ENCODE measurements at places on chromosomes 7 and 10.

- ATAC-seq, result no peak
These were observed 8.0 kb downstream of the IKZF1 start for GRCh38 chr7:50312250-50313162.

DNA sequence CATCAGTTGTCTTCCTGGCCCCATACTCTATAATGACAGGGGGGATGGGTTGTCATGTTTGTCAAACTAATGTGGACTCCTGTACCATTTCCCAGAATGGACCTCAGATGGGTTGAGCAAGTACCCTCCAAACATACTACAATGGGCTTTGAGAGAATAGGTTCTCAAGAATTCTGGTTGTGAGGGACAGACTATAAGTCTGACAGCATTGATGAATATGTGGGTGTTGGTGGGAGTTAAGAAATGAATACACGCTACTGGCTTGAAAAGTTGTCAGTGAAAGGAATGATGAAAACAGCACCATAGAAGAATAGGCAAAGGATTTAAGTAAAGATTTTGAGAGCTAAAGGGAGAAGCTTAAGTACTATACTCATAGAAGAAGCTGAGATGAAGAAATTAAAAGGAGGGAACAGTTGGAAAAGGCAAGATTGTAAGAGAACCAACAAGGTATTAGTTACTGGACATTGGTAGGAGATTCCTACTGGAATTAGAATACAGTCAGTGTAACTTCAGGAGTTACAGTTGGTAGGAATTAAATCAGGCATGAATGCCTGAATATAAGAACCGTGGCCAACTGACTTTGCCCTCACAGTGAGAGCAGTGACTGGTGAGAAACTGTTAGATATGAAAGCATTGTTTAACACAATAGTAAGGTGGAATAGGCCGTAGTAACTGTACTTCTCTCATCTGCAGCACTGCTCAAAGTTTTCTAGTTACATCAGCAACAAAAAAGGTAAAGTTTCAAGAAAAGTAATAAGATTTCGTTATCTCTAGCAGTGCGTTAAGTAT lies 86.3 kb downstream of the LCOR start:
- ATAC-seq, result no peak

DNA sequence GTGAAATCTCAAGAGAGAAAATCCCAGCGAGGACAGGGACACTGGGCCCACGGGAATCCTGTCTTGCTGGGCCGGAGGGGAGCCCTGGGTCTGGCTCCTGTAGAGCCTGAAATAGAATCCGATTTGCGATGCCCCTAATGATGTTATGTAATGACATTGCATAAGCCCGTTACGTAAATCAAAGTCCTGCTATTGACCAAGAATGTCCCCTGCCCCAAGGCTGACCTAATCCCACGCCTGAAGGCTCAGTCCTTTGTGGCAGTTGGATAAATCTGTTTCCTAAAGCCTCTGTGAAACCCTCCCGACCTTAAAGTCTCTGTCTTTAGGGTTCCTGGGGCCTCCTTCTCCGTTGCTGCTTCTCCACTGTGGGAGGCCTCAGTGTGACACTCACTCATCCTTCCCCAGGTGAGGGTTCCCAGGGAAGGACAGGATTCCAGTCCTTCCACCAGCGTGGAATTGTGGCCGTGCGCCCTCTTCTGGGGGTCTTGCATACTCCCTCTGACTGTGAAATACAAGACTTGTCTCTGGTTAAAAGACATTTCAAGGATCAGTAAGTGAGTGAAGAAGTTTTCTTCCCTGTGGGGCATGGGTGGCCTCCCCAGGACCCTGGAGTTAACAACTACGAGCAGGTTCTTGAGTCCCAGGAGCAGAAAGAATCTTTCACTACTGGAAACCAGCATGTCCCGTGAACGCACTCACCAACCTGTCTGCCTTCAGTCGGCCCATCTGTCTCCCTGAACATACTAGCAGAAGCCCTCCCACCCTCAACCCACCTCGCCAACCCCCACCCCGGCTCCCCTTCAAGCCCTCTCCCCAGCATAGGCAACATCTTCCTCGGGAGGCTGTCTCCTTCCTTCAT lies 19.8 kb downstream of the ZNF467 start:
- peak; percentile 92 for ATAC-seq

- ATAC-seq, result peak; percentile 72
These were observed 54.0 kb downstream of the ADAM12 start for GRCh38 chr10:126334272-126334671.

DNA sequence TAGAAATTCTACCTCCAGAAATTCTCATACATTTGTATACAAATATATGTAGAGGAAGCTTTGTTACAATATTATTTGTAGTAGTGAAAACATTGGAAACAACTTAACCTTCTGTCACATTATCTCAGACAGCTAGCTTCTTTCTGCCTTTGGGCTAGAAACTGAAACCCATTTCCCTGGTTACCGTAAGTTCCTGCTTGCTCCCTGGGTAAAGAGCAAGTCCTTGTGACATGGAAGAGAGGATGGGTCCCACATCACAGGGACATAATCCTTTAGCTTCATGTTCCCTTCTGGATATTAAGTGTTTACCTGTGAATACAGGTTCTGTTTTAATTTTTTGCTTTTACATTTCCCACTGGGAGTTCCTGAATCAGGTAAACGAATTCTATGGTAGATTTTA lies 41.8 kb downstream of the KLHDC10 start:
- no peak for ATAC-seq

GRCh38 chr10:119217401-119217800 lies 10.0 kb downstream of the GRK5 start:
- no peak for ATAC-seq

DNA sequence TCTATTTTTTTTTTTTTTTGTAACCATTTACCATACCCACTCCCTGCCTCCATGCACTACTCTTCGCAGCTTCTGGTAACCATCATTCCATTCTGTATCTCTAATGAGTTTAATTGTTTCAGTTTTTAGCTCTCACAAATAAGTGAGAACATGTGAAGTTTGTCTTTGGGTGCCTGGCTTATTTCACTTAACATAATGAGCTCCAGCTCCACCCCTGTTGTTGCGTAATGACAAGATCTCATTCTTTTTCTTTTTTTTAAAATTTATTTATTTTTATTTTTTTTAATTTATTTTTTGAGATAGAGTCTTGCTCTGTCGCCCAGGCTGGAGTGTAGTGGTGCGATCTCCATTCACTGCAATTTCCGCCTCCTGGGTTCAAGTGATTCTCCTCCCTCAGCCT lies 142.3 kb upstream of the PCLO start:
- ATAC-seq, result no peak

DNA sequence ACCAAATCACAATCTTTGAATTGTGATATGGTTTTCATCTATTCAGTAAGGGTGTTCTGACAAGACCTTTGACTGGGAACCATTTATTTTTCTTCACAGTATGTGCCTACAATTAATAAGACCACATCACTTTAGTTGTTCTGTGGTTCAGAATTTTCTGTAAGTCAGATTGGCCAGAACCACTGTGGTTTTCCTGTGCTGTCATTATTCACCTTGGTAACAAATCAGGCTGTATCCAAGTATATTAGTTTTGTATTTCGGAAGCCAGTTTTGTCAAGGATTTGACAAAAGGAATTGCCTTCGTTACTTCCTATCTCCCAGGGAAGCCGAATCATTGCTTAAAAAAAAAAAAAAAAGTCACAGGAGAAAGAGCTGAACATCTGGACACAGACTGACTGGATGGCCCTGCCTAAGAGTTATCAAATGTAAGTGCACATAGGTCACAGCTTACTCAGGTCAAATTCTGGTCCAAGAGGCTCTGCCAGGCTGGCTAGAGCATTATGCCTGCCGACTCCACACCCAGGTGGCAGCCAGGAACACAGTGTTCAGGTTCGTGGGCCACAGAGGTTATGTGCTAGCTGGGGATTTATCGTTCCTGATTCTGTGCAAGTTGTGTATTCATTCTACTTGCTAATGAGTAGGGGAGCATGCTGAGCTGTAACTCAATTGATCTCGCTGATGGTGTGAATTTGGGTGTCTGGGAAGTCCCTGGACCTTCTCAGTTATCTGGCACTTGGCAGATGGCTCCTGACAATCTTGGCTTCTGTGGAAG lies 175.3 kb downstream of the JAZF1 start:
- no peak for ATAC-seq

- ATAC-seq, result no peak
These were observed 3.2 kb upstream of the GSTO1 start for GRCh38 chr10:104251443-104251842.

GRCh38 chr7:74396993-74397392 lies 56.7 kb upstream of the GTF2IRD1 start:
- ATAC-seq, result no peak

- ATAC-seq, result no peak
These were observed 45.9 kb downstream of the C10orf71 start for GRCh38 chr10:49344840-49345239.

DNA sequence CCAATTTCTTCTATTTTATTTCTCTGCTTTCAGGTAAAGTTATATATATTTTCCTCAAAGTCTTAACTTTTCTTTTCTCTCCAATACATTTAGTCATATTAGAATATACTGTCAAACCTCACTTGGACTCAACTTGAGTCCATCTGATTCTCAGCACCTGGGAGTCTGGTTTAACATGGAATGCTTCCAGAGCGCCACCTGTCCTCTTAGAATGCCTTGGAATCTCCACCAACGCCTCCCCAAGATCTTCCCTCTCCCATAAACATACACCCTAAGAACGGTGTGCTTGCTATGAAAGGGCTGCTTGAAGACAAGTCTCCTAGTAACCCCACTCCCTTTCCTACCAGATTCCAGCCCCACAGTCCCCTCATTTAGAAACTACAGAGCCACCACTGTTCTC lies 229.1 kb upstream of the MKLN1 start:
- ATAC-seq, result no peak

DNA sequence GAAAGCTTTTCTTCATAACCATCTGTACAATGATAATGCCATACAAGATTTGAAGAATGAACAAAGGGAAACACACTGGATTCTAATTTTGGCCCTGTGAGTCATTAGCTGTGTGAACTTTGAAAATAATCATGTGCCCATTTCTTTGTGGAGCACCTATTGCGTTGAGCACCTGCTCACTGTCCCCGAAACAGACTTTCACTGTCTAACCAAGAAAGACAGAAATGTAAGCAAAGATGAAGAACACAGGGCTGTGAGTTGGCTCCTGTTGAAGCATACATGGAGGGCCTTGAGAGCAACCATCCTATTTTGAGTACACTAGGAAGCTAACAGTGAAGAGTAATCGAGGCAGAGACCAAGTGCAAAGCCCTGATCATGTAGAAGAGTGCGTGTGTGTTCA lies 118.4 kb upstream of the SLC25A13 start:
- no peak for ATAC-seq

- no peak for ATAC-seq
These were observed 159.6 kb downstream of the KMT2E start for GRCh38 chr7:105173586-105173985.

DNA sequence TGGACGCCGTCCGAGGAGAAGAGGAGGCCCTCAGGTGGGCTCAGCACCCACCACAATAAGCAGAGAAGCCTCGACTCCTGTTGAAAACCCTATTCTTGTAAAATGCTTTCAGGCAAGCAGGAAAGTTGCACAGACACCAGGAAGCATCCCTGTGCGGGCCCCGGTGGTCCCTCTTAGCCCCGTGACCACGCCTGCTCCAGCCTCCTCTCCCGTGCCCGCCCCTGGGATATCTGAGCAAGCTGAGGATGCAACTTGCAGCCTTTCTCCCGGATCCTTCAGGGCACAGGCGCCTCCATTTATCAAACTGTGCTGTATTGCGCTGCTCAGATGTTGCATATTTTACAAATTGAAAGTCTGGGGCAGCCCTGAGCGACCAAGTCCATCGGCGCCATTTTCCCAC lies 72.7 kb downstream of the CFAP46 start:
- no peak for ATAC-seq

DNA sequence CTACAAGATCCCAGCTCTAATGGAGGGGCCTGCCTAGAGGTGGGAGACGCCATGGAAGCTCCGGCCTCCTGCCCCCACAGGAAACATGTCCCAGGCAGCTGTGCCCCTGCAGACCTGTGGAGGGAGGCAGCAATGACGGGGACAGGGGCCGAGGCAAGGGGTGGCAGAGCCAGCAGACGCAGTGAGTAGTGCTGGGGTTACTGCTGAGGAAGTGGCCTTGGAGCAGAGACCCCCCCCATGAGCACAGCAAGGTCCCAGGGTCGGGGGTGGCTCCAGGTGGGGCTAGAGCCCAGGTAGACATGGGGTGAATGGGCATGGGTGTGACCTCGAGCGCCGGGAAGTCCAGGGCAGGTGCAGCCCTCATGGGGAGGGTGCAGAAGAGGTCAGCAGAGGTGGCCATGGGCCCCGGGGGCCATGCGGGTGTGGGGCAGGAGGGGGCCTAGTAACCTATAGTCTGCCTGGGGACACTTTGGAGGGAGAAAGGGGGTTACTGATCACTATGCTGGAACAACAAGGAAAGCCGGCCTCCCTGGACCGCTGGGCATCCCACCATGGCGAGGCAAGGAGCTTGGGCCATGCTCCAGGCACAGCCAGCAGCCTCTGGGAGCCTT lies 45.5 kb downstream of the JAKMIP3 start:
- no peak for ATAC-seq
